Foreskin keratinocyte (primary cell): ENCODE measurements at places on chromosomes 3 and 15. TPM values are rescaled to one million over a fixed set of nuclear protein-coding genes. Genes with fewer than 3 reads are reported as not detected.

The SMAD6 gene
- total RNA-seq = 0.10 TPM in 1 of 2 replicates, not detected in the other

DNA sequence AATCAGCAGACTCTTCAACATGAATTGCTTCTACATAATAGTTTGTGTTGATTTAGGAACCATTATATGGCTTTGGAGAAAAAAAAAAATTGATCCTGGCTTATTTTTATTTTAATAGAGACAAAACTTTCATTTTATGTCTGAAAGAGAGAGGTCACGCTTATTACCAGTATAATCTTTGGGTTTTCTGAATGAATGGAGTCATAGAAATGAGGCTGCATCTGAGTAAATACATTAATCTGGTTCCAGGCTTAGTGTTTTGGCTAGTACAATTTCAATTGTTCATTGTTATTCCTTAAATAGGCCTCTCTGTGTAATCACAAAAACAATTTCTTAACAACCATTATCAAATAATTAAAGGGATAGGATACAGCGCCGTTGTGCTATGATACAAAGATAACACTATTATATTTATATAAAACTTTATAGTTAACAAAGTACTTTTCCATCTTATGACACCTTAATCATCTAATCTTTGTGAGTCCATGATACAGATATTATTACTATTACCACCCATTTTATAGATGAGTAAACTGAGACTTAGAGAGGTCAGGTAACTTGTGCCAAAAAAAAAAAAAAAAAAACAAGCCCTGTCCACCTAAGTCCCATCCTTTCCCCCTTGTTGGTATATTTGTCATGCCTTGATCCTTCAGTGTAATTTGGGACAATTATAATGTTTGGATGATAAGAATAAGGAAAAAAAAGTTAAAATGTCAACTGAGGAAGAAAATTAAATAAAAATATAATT is 41.8 kb upstream of the GOLM2 start:
- DNase-seq = no peak

The WDR82 gene
- total RNA-seq = 70.1 and 73.6 TPM in 2 replicates

GRCh38 chr3:162262129-162262528 is 765.5 kb downstream of the OTOL1 start:
- no peak for DNase-seq

- DNase-seq = no peak
Observed at GRCh38 chr15:38479756-38480155, 25.8 kb downstream of the FAM98B start.

The EFCC1 gene
- not detected in 2 replicates for total RNA-seq

DNA sequence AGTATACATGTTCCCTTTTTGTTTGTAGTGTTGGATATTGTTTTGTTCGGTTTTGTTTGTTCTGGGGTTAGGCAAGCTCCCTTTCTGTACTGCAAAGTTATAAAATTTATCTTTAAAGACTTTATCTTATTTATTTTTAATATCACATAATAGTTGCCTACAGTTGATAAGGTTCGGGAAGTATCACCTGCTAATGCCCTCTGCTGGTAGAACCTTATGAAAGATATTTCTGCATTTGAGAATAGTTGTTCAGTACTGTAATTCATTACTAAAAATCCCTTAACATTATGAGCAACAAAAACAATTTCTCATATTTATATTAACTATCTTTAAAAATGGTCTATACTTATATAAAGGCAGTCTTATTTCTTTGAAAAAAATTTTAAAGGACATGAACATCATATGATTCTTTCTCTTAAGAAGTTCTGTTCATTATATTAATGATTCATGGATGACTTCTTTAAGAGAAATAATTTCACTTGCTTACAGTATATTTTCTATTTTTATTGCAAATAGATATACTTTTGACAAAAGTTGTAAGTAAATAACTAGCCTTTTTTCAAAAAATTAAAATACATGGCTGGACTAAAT is 1126.8 kb downstream of the SI start:
- DNase-seq = no peak

The TTLL13 gene
- 0.07 TPM in 1 of 2 replicates, not detected in the other for total RNA-seq

The GOLGA8T gene
- 0.04 and 0.10 TPM in 2 replicates for total RNA-seq

The CCR9 gene
- not detected in 2 replicates for total RNA-seq

The BSN gene
- total RNA-seq = 0.07 TPM in 2 replicates

DNA sequence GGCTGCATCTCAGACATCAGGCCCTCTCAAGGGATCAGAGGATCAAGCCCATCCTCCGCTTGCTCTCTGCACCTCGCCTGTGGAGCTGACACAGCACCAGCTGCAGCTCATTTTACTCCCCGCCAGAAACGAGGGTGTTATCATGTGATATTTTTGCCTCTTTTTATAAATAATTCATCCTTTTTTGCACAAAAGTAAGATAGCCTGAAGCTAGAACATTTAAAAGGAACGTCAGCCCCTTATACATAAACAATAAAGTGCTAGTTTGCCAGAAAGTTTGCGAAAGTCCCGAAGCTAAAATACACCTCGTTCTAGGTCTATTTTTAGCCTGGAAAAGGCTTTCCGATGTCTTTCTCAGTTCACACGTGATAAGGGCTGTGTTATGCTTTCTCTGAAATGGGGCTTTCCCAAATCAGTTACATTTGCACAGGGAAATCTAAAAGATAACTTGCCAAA is 9.6 kb upstream of the FAM174B start:
- DNase-seq = no peak

The LMAN1L gene
- total RNA-seq = not detected in 2 replicates

DNA sequence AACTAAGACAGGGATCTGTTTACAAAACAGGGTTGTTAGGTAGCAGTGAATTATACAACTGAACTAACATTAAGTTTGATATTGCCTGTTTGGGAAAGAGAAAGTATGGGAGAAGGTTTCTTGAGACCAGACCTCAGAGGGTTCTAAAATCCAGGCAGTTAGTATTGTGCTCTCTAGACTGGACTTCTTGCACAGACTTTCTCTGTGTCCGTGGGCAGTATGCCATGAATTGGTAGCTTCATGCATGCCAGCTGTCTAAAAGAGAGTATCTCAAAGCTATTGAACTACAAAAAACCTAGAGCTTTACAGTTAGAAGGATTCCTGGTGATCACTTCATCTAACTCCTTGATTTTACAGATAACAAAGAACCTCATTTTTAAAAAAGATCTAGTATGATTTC is 12.5 kb downstream of the SAMD7 start:
- DNase-seq = no peak

DNA sequence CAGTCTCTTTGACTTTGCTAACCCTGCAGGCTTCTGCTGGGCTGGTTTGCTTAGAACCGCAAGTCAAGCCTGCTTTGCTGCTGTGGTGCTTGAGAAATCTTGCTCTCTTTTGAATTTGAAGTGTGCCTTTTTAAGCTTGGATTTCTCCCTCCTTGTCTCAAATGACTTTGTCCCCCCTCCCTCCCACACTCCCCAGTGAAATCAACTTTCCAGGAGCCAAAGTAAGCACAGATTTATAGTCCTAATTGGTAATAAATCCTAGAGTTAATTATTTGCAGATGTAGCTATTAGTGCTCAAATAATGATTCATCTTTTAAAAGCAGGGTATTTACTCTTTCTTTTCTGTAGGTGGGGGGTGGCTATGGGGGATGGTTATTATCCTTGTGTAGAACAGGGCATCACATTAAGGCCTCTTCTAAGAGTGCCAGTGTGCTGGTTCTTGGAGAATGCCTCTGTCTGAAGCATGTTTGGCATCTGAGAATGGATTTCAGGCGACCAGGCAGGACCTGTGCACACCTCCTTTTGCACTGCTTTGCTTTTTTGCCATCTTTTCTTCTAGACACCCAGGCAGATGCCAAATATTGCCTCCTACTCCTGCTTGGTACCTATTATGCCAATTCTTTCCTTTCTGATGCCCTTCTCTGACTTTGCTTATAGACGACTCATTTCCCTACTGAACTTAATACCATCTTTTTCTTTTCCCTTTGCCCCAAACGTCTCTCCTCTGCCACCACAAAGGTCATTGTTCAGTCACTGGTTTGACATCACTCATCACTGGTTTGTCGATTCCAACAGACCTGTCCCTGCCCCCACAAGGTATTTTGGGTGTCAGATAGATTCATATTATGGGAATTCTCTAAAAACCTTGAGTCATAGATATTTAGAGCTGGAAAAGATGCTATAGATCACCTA is 50.7 kb downstream of the CLDN11 start:
- no peak for DNase-seq

The TUSC7 gene
- total RNA-seq = not detected in 2 replicates

- no peak for DNase-seq
Observed at GRCh38 chr3:133944181-133944580, 48.5 kb upstream of the RAB6B start.

The SLC15A2 gene
- total RNA-seq = 1.0 and 1.5 TPM in 2 replicates

DNA sequence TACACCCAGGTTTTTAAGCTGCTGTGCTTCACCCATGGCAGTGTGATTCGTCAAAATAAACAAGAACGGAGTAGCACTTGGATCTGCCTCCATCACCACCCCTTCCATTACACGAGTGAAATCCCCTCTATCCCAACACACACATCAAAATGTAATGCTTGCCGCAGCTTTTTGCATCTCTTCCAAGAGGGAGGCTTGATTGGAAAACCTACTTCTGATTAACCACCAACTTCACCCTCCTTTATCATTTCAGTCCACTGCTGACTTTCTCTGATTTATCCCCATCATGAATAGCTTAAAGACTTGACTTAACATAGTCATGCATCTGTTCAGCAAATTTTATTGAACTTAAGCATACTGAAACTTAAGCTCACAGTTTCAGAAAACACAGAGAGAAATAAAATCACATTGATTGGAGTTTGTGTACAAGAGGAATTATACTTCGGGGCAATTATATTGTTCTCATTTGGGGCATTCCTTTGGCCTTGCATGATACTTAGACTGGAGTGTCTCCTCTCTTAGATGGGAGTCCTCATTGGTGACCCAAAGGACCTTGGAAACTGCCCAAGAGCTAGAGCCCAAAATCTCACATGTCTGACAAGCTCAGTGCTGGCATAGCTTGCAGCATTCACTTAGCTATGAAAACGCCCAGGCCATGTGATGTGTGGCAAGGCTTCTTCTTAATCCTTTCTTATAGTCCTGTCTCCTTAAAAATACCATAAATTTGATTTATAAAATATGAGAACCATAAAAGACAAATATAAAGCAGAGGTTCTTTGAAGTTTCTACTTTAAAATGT is 124.3 kb upstream of the UMPS start:
- no peak for DNase-seq

- peak; percentile 60 for DNase-seq
Observed at GRCh38 chr15:98599909-98600691, 48.2 kb upstream of the IGF1R start.

GRCh38 chr3:147210676-147211075 is 195.7 kb downstream of the ZIC4 start:
- no peak for DNase-seq

- DNase-seq = peak; percentile 53
Observed at GRCh38 chr15:44727485-44728231, 8.7 kb upstream of the TRIM69 start.

DNA sequence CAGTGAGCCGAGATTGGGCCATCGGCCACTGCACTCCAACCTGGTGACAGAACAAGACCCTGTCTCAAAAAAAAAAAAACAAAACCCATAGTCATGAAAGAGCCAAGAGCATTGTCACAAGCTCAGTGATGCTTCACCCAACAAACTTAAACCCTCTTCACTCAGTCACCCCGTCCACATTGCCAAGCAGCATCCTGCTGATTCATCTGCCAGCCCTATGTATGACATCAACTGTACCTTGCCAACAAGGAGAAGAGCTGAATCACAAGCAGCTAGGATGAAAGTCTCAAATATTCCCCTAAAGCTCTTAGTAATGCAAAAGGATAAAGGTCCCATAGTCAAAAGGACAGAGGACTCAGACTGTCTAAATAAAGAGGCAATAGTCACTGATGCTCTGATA is 90.0 kb downstream of the ANO10 start:
- DNase-seq = peak; percentile 50

DNA sequence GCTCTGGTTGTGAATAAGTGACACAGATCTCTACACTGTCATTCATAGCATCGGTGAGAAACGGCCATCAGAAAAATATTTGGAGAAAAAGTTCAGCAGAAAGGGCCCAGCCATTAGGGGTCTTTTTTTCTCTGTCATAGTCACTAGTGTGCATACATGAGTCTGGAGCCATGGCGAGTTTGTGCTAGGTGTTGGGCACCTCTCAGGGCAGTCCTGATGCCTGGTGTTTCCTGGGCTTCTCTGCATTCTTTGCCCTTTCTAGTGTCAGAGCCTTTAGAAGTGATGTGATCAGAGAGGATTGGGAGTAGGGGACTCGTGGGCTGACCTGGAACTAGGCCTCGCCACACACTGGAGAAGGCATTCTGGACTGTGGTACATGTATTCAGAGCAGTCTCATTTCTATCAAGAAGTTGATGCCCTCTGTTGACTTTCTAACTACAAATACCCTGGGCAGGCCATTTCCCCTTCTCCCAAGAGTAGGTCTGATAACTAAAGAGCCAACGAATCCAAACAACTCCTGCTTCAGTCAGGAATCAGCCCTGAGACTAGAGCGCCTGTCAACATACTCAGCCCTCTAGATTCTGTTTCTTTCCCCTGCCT is 1.6 kb downstream of the KY start:
- DNase-seq = no peak

- no peak for DNase-seq
Observed at GRCh38 chr3:49170744-49171118, 667 bp upstream of the KLHDC8B start.

- no peak for DNase-seq
Observed at GRCh38 chr15:57591822-57592367, at the start of gene MYZAP. Gene MYZAP, plus strand, starts transcription at chr15:57591904. Its CDS starts 131 bp downstream, at chr15:57592035.

DNA sequence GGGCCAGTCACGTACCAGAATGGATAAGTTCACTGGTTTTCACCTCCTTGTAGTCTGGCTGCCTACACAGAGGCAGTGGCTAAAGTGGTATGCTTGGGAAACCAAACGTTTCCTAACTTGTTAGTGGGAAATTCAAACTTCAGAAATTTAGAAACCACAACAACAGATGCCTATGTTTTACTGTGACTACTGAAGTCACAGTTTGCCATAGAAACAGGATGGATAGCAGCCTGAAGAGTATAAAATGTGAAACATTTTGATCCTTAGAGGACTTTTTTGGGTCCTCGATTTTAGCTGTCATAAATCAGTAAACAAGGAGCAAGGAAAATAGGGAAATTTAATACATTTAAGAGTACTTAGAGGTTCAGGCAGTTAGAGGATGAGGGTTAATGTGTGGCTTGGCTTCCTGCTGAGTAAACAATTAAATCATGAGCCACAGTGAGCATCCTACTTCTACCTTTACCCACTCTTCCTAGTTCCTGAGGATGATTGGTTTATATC is 48.6 kb downstream of the CMSS1 start:
- no peak for DNase-seq

DNA sequence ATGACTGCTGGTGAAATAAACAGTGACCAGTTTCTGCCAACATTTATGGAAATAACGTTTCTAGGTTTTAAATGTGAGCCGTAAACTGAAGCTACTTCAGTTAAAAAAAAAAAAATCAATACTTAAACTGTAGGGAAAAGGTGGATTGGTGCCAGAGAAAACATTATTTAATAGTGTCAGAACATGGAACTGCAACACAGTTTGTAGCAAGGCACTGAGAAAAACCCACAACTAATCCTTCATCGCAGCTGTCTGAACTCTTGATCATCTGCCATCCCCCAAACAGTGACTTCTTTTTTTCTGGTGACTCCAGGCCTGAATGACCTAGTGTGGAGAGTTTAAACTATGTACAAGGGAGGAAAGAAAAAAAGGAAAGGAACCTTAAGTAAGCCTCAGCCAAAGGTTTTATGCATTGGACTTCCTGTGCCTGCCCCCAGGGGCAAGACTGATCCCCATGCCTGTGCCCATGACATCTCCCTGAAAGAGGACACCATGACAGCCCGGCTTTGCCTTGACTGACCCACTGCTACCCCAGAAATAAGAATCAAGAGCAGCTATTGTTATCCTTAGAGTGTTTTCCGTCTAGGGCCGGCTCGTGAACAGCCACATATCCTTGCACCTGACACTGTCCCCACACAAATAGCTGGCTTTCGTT is 33.1 kb downstream of the CRTAP start:
- no peak for DNase-seq

GRCh38 chr15:72229076-72229946 is 1.7 kb downstream of the PKM start:
- no peak for DNase-seq
